Vagina (tissue), 2 donors: ENCODE measurements at places on chromosomes 7 and 10.
A peak's percentile ranks its signal among the peaks of the same experiment; 100 is the strongest.

- H3K4me3 ChIP-seq, result no peak overlapping the region
- DNase-seq, result no peak
- no peaks in the 10 kb centered on the region for H3K27me3 ChIP-seq
- no peak overlapping the region for H3K27ac ChIP-seq
- no peaks in the 10 kb centered on the region for H3K4me1 ChIP-seq
These were observed 252.9 kb upstream of the SORCS1 start for GRCh38 chr10:107417446-107417845.

DNA sequence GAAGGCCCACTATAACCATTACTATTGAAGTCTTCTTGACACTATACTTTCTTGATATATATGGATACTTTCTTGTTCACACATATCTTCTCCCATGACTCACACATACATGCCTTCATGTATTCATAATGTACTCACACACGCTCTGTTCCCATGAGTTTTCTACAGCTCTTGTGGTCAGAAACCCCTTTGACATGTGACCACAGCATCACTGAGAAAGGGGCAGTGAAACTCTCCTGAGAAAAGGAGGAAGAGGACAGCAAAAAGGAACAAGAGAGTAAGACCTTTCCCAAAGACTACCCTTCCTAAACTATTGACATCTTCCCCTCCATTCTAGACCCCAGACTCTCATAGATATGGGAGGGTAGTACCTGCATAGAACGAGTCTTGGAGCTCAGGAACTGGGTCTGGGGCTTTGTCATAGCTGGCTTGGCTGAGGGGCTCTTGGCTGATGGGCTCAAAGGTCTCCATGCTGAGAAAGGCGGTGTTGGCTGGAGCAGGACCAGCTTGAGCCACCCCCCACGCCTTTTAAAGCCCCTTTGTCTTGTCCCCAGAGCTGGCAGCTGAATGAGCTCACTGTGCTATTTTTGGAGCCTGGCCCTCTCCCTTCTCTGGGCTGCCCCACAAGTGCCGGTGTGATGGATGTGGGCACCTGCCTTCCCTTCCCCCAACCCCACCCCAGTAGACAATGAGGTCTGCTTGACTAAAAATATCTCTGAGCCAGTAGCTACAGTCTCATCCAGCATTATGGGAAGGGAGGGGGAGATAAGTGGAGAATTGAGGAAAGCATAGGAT is 5.1 kb downstream of the SYNPO2L start:
- H3K27ac ChIP-seq, result no peak overlapping the region
- no peaks in the 10 kb centered on the region for H3K36me3 ChIP-seq
- H3K27me3 ChIP-seq, result no peaks in the 10 kb centered on the region
- no peak for DNase-seq
- no peak overlapping the region for H3K4me3 ChIP-seq

GRCh38 chr7:48540746-48541145 is 369.5 kb downstream of the ABCA13 start:
- H3K4me3 ChIP-seq, result no peak overlapping the region
- H3K27ac ChIP-seq, result no peak overlapping the region
- no peak for DNase-seq
- H3K4me1 ChIP-seq, result no peaks in the 10 kb centered on the region
- no peaks in the 10 kb centered on the region for H3K27me3 ChIP-seq
- H3K36me3 ChIP-seq, result no peaks in the 10 kb centered on the region

GRCh38 chr7:14841869-14842268 is 60.7 kb downstream of the DGKB start:
- H3K4me1 ChIP-seq, result no peaks in the 10 kb centered on the region
- H3K4me3 ChIP-seq, result no peak overlapping the region
- no peak for DNase-seq

- H3K36me3 ChIP-seq, result no peaks in the 10 kb centered on the region
- DNase-seq, result no peak
- H3K27me3 ChIP-seq, result no peaks in the 10 kb centered on the region
- H3K27ac ChIP-seq, result no peak overlapping the region
- no peak overlapping the region for H3K4me3 ChIP-seq
These were observed 376.0 kb downstream of the TFEC start for GRCh38 chr7:115654384-115655214.

- H3K4me3 ChIP-seq, result no peak overlapping the region
- H3K27me3 ChIP-seq, result no peaks in the 10 kb centered on the region
- DNase-seq, result no peak
- no peaks in the 10 kb centered on the region for H3K36me3 ChIP-seq
- H3K4me1 ChIP-seq, result no peaks in the 10 kb centered on the region
These were observed 868.0 kb downstream of the KCNMA1 start for GRCh38 chr10:76769582-76769981.

GRCh38 chr7:96414931-96415292 is 93.0 kb upstream of the SLC25A13 start:
- H3K36me3 ChIP-seq, result no peaks in the 10 kb centered on the region
- DNase-seq, result no peak
- no peak overlapping the region for H3K27ac ChIP-seq
- no peaks in the 10 kb centered on the region for H3K27me3 ChIP-seq

GRCh38 chr7:130288829-130289228 is 4.1 kb upstream of the CPA4 start:
- peaks cover 8% of the 10 kb centered on the region for H3K4me1 ChIP-seq
- no peak overlapping the region for H3K27ac ChIP-seq
- no peak overlapping the region for H3K4me3 ChIP-seq
- no peaks in the 10 kb centered on the region for H3K27me3 ChIP-seq
- DNase-seq, result no peak
- H3K36me3 ChIP-seq, result no peaks in the 10 kb centered on the region

GRCh38 chr10:131556897-131557495 is 245.5 kb upstream of the TCERG1L start:
- no peaks in the 10 kb centered on the region for H3K27me3 ChIP-seq
- H3K4me3 ChIP-seq, result no peak overlapping the region

GRCh38 chr10:114359041-114359952 is 45.0 kb downstream of the AFAP1L2 start:
- H3K27ac ChIP-seq, result no peak overlapping the region
- no peak overlapping the region for H3K4me3 ChIP-seq
- DNase-seq, result no peak
- H3K4me1 ChIP-seq, result peaks cover 13% of the 10 kb centered on the region
- H3K27me3 ChIP-seq, result no peaks in the 10 kb centered on the region

GRCh38 chr10:10647331-10647730 is 370.3 kb upstream of the CELF2 start:
- H3K27me3 ChIP-seq, result no peaks in the 10 kb centered on the region
- H3K27ac ChIP-seq, result no peak overlapping the region
- H3K36me3 ChIP-seq, result no peaks in the 10 kb centered on the region
- no peak for DNase-seq

DNA sequence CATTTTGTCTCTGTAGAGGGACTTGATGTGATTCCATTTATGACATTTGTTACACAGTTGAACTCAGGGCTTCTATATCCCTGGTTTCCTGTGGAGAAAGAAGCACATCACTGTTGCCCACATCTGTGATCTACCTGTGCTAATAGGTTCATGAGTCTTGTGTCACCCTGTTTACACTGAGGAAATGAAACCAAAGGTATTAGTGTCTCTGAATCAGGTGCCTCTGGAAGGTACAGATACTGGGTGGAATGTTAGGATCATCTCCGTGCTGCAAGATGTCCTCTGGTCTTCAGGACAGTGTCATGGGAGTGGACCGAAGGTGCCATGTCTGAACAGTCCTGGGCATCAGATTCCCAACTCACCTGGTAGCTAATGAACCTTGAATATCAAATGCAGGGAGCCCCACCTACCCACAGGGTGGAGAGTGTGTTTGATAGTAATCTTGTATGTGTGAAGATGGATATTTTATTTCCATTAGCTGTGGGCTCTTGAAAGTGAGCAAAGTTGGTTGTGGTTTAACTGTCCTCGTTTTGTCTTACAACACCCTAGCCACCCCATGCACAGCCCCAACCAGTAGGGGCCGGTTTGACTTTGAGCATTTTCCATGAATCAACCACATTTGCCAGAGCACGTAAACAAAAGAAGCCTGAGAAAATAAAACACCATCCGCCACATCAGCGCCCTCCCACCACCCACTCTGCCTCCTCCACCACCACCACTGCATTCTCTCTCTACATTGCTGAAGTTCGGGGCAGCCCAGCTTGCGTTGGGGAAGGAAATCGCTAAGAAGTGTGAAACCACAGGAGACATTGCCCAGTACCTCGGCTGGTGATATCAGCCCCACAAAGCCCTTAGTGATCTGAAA is 40.7 kb downstream of the TARP start:
- H3K4me1 ChIP-seq, result no peaks in the 10 kb centered on the region
- no peaks in the 10 kb centered on the region for H3K27me3 ChIP-seq
- no peaks in the 10 kb centered on the region for H3K36me3 ChIP-seq
- no peak overlapping the region for H3K4me3 ChIP-seq
- H3K27ac ChIP-seq, result no peak overlapping the region
- no peak for DNase-seq

DNA sequence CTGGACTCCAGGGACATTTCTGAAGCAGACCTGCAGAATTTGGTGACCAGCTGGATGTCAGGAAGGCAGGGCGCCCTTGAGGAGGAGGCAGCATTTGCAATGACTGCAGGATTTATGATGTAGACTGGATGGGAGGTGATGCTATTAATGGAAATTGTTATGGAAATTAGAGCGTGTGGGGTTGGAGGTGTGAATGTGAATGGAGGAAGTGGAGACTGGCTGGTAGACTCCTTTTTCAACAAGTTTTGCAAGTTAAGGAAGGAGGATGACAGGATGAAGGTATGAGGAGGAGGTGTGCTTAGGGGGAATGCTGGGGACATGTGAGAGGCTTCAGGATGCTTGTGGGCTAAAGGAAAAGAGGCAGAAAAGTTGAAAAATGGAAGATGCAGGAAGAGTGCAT is 137.0 kb downstream of the TMEM178B start:
- H3K36me3 ChIP-seq, result no peaks in the 10 kb centered on the region
- H3K4me1 ChIP-seq, result no peaks in the 10 kb centered on the region
- H3K27me3 ChIP-seq, result no peaks in the 10 kb centered on the region
- H3K4me3 ChIP-seq, result no peak overlapping the region
- DNase-seq, result no peak

GRCh38 chr10:47160261-47160908 is 139.6 kb upstream of the GDF10 start:
- H3K4me3 ChIP-seq, result no peak overlapping the region
- peaks cover 4% of the 10 kb centered on the region for H3K4me1 ChIP-seq
- H3K27me3 ChIP-seq, result no peaks in the 10 kb centered on the region
- DNase-seq, result peak; percentile 84
- no peak overlapping the region for H3K27ac ChIP-seq

- no peaks in the 10 kb centered on the region for H3K27me3 ChIP-seq
- H3K36me3 ChIP-seq, result no peaks in the 10 kb centered on the region
- DNase-seq, result no peak
- peaks cover 41% of the 10 kb centered on the region for H3K4me1 ChIP-seq
These were observed 62.8 kb downstream of the EGFR start for GRCh38 chr7:55081472-55082227.

- H3K4me3 ChIP-seq, result no peak overlapping the region
- no peak overlapping the region for H3K27ac ChIP-seq
- no peak for DNase-seq
- no peaks in the 10 kb centered on the region for H3K27me3 ChIP-seq
- no peaks in the 10 kb centered on the region for H3K36me3 ChIP-seq
These were observed 34.5 kb upstream of the LYZL1 start for GRCh38 chr10:29254123-29255046.

DNA sequence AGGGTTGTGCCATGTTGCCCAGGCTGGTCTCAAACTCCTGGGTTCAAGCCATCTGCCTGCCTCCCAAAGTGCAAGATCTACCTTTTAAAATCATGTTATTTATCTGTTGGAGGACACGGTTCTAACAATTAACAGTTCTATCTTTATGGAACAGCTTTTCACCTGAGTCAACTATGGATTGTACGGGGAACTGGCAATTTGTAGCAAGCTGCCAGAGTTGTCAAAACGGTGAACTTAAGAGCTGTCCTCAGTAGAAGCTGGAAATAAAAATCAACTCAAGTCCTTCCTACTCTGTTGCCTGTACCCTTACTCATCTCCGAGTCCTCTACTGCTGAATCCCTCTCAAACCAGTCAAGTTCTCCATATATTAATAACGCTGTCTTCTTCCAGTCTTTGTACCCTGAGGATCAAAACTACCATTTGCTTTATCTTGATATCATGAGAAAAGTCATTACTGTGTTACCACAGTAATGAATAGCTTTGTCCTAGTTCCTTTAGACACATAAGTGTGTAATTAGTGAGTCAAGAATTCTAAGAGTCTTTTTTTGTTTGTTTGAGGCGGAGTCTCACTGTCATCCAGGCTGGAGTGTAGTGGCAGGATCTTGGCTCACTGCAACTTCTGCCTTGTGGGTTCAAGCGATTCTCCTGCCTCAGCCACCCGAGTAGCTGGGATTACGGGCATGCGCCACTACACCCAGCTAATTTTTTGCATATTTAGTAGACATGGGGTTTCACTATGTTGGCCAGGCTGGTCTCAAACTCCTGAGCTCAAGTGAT is 28.2 kb downstream of the HBP1 start:
- H3K4me3 ChIP-seq, result no peak overlapping the region
- H3K27me3 ChIP-seq, result no peaks in the 10 kb centered on the region
- H3K4me1 ChIP-seq, result no peaks in the 10 kb centered on the region
- no peaks in the 10 kb centered on the region for H3K36me3 ChIP-seq
- no peak overlapping the region for H3K27ac ChIP-seq

- no peaks in the 10 kb centered on the region for H3K27me3 ChIP-seq
- H3K36me3 ChIP-seq, result no peaks in the 10 kb centered on the region
- H3K4me1 ChIP-seq, result no peaks in the 10 kb centered on the region
- no peak overlapping the region for H3K4me3 ChIP-seq
These were observed 595.5 kb downstream of the LRMDA start for GRCh38 chr10:76026905-76027304.

DNA sequence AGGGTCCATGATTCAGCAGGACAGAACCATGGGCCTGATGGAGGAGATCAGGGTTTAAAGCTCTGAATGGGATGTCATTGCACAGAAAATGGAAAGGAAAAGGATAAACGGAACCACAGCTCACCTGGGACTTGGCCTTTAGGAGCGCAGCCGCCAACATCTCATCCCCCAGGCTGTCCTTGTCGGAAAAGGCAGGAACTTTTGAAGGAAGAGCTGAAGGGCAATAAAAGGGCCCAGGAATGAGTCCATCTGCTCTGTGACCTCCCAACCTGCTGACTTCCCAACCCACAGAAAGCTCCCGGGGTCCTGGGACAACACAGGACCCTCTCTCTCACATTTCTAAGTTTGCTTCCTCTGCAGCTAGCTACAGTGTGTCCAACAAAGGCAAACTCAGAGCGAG is 6.1 kb downstream of the ZNF3 start:
- peaks cover 80% of the 10 kb centered on the region for H3K36me3 ChIP-seq
- no peak overlapping the region for H3K27ac ChIP-seq
- no peaks in the 10 kb centered on the region for H3K27me3 ChIP-seq
- no peak for DNase-seq
- H3K4me3 ChIP-seq, result no peak overlapping the region

GRCh38 chr7:94008537-94008936 is 4.4 kb upstream of the BET1 start:
- no peak overlapping the region for H3K27ac ChIP-seq
- H3K4me1 ChIP-seq, result peaks cover under 1% of the 10 kb centered on the region
- no peak for DNase-seq
- no peaks in the 10 kb centered on the region for H3K36me3 ChIP-seq
- no peak overlapping the region for H3K4me3 ChIP-seq

- no peaks in the 10 kb centered on the region for H3K36me3 ChIP-seq
- H3K4me1 ChIP-seq, result peaks cover 9% of the 10 kb centered on the region
- no peak for DNase-seq
- peak overlapping the region; percentile 96 for H3K27ac ChIP-seq
These were observed 375 bp upstream of the GATAD1 start for GRCh38 chr7:92446869-92447344.
